ENCODE measurements at places on chromosomes 16 and 17. TPM values are rescaled to one million over a fixed set of nuclear protein-coding genes. Genes with fewer than 3 reads are reported as not detected.

DNA sequence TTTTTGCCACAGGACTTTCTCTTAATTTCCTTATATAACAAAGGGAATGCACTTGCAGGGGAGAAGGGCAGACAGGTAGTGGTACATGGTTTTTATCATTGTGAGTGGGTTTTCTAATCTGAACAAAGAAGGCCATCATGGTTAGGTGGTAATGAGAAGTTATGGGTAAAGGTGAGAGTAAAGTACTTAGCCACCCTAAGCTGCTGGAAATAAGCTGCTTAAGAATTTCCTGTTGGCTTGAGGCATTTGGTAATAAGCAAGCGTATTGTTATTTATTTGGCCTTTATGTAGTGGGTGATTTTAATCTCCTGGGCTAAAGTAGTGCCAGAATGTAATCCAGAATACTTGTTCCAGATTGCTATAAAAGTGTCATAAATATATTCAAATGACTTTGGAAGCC, 27.1 kb downstream of the TAC4 start:
- H3K4me1 ChIP-seq: no peaks in the 10 kb centered on the region
- DNase-seq: no peak
- H3K36me3 ChIP-seq: no peaks in the 10 kb centered on the region
- H3K27ac ChIP-seq: no peak overlapping the region
- no peaks in the 10 kb centered on the region for H3K27me3 ChIP-seq
- no peak overlapping the region for H3K4me3 ChIP-seq

DNA sequence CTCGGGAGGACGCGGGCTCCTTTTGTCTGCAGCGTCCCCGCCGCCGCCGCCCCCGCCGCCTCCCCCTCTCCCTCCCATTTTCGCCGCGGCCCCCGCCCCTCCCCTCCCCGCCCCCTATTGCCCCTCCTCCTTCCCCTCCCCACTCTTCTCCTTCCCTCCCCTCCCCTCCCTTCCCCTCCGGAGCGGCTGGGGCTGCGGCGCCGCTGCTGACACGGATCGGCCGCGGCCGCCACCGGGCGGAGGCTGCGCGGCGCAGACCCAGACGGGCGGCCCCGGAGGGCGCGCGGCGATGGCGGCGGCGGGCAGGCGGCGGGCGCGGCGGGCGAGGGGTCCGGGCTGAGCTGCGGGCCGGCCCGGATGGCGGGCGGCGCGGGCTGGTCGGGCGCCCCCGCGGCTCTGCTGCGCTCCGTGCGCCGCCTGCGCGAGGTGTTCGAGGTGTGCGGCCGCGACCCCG, at the start of gene RAB11FIP4:
Gene RAB11FIP4, plus strand, starts transcription at position 180 of the 454 bp plus-strand sequence. Its CDS starts 178 bp downstream, at position 358.
- no peaks in the 10 kb centered on the region for H3K27me3 ChIP-seq
- H3K4me3 ChIP-seq: peak within 1 kb of the TSS; percentile 36
- no peak for DNase-seq
- H3K4me1 ChIP-seq: no peaks in the 10 kb centered on the region
- no peak within 1 kb of the TSS for H3K27ac ChIP-seq

DNA sequence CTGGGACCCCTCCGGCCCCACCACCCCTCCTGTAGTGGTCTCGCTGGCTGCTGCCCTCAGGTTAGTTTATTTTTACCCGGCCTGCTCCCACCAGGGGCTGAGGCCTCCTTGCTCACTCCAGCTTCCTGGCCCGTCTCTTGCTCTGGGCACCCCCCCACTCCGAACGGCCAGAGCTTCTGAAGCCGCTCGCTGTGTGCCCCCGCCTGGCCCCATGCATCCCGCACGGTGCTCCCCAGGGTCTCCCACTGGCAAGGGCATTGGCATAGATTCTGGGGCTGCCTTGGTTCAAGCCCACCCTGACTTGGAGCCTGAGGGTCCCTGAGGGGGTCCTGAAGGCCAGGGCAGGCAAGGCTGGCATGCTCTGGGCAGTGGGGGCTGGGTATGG, 186.4 kb downstream of the SEC14L1 start:
- no peak for DNase-seq
- no peaks in the 10 kb centered on the region for H3K36me3 ChIP-seq
- H3K27me3 ChIP-seq: no peaks in the 10 kb centered on the region

GRCh38 chr16:66357523-66357928, 9.0 kb upstream of the CDH5 start:
- H3K4me3 ChIP-seq: no peak overlapping the region
- no peaks in the 10 kb centered on the region for H3K27me3 ChIP-seq
- H3K4me1 ChIP-seq: no peaks in the 10 kb centered on the region
- peak; percentile 40 for DNase-seq

GRCh38 chr17:72987166-72987565, 105.3 kb downstream of the SLC39A11 start:
- no peak overlapping the region for H3K4me3 ChIP-seq
- DNase-seq: no peak
- no peaks in the 10 kb centered on the region for H3K4me1 ChIP-seq
- H3K27ac ChIP-seq: no peak overlapping the region
- no peaks in the 10 kb centered on the region for H3K36me3 ChIP-seq

DNA sequence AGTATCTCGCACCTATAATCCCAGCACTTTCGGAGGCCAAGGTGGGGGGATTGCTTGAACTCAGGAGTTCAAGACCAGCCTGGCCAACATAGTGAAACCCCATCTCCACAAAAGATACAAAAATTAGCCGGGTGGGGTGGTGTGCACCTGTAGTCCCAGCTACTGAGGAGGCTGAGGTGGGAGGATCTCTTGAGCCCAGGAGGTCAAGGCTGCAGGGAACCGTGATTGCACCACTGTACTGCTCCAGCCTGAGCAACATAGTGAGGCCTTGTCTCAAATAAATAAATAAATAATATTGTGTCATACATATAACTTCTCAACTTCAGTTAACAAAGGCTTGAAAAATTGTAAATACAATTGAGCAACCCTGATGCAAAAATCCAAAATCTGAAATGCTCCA, 8.2 kb downstream of the AMFR start:
- no peak overlapping the region for H3K4me3 ChIP-seq

GRCh38 chr17:81484195-81484979, 28.2 kb downstream of the ACTG1 start:
- peaks cover 10% of the 10 kb centered on the region for H3K4me1 ChIP-seq
- H3K36me3 ChIP-seq: no peaks in the 10 kb centered on the region
- no peak overlapping the region for H3K27ac ChIP-seq
- DNase-seq: peak; percentile 90

DNA sequence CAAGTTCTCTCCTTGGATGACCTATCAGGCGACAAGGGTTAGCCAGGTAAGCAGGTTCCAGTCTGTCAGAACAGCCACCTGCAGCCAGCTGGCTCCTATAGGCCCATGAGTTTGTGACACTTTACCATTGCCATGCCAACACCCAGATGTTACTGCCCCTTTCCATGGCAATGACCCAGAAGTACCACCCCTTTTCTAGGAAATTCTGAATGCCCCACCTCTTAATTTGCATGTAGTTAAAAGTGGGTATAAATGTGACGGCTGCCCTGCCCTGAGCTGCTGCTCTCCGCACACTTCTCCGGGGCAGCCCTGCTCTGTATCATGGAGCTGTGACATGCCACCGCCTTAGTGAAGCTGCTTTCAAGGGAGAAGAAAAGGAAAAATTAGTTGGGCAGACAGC, 10.0 kb upstream of the SECTM1 start:
- H3K27me3 ChIP-seq: no peaks in the 10 kb centered on the region
- no peaks in the 10 kb centered on the region for H3K36me3 ChIP-seq
- no peak overlapping the region for H3K4me3 ChIP-seq
- no peak overlapping the region for H3K27ac ChIP-seq

DNA sequence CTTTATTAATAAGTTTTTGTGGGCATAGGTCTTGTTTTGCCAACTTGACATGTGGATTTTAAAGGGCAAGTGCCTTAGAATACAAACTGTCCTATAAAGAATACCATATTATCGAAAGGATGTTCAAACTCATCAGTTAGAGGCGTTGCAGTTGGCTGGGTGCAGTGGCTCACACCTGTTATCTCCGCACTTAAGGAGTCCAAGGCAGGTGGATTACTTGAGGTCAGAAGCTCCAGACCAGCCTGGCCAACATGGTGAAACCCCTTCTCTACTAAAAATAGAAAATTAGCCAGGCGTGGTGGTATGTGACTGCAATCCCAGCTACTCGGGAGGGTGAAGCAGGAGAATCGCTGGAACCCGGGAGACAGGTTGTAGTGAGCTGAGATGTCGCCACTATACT, 472.0 kb downstream of the WWOX start:
- H3K27ac ChIP-seq: no peak overlapping the region
- no peak for DNase-seq
- no peaks in the 10 kb centered on the region for H3K4me1 ChIP-seq
- H3K36me3 ChIP-seq: no peaks in the 10 kb centered on the region

- DNase-seq: no peak
- peaks cover 4% of the 10 kb centered on the region for H3K4me1 ChIP-seq
- H3K36me3 ChIP-seq: no peaks in the 10 kb centered on the region
- H3K27ac ChIP-seq: no peak overlapping the region
- H3K4me3 ChIP-seq: no peak overlapping the region
- H3K27me3 ChIP-seq: no peaks in the 10 kb centered on the region
Measured at GRCh38 chr17:70086516-70086915, 11.5 kb downstream of the KCNJ16 start.

GRCh38 chr17:38735161-38735997, 5.2 kb downstream of the CISD3 start:
- H3K27me3 ChIP-seq: no peaks in the 10 kb centered on the region
- peak; percentile 76 for DNase-seq
- H3K36me3 ChIP-seq: no peaks in the 10 kb centered on the region

DNA sequence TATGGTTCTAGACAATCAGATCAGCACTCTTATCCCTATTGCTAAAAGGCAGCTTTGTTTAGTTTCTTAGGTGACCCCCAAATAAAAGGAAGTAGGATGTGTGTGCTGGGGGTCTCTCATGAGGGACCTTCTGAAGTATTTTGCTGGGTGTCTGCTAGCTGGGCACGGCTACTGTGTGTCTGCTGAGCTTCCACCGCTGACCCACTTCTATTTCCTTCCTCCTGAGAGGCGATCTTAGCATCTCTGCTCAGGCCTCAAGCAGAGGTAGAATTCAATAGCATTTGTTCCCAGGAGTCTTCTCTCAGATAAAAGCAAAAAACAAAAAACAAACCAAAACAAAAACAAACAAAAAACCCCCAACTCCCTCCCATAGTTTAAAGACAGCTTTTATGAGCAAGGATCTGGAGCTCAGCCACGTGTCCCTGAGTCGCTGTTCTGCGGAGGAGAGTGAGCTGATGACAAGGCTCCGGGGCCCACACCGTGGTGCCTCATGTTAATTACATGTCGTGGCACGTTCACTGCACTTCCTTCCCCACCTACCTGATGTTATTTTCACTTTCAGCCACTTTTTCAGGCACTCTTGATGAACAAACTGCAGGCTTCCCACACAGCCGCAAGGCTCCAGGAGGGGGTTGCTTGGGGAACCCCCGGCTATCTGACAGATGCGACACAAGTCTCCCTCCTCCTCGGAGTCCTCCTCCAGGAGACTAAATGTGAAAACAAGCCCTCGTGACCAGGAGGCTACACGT, 83.5 kb downstream of the MARCHF10 start:
- H3K27me3 ChIP-seq: no peaks in the 10 kb centered on the region
- DNase-seq: no peak
- peaks cover 5% of the 10 kb centered on the region for H3K4me1 ChIP-seq
- H3K36me3 ChIP-seq: no peaks in the 10 kb centered on the region
- no peak overlapping the region for H3K27ac ChIP-seq

DNA sequence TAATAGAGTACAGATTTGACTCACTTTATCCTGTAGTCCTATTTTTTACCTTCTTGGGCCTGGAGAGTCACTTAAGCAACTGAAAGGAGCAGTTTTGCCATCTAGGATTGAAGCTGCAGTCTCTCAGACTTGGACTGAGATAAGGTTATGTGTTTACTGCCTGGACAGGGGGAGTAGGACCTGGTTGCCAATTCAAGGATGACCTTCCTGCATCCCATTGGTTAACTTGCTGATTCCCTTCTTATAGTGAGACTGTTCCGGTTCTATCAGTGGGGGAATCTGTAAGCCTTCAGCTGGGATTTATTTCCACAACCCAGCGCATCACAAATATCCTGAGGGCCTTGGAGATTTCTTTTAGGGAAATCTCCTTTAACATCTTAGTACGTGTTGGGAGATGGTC, 2.9 kb downstream of the UBN1 start:
- DNase-seq: no peak
- H3K4me3 ChIP-seq: no peak overlapping the region
- peaks cover 10% of the 10 kb centered on the region for H3K4me1 ChIP-seq
- H3K27ac ChIP-seq: no peak overlapping the region
- H3K36me3 ChIP-seq: no peaks in the 10 kb centered on the region
- H3K27me3 ChIP-seq: no peaks in the 10 kb centered on the region

DNA sequence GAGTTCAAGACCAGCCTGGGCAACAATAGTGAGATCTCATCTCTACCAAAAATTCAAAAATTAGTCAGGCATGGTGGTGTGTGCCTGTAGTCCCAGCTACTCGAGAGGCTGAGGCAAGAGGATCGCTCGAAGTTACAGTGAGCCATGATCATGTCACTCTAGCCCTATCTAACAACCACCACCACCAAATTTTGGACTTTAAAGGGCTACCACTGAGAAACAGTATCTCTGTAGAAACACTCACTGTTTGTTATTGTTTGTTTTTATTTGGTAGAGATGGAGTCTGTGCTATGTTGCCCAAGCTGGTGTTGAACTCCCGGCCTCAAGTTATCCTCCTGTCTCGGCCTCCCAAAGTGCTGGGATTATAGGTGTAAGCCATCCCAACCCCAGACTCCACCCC, 1.3 kb upstream of the UBALD2 start:
- H3K27ac ChIP-seq: no peak overlapping the region
- no peak overlapping the region for H3K4me3 ChIP-seq
- no peaks in the 10 kb centered on the region for H3K27me3 ChIP-seq
- peaks cover 5% of the 10 kb centered on the region for H3K4me1 ChIP-seq
- no peak for DNase-seq

GRCh38 chr17:59372138-59372751, 40.8 kb downstream of the YPEL2 start:
- no peaks in the 10 kb centered on the region for H3K36me3 ChIP-seq
- H3K27ac ChIP-seq: peak overlapping the region; percentile 54

GRCh38 chr16:58155839-58156238, 26.7 kb upstream of the CFAP20 start:
- H3K4me3 ChIP-seq: no peak overlapping the region
- no peaks in the 10 kb centered on the region for H3K27me3 ChIP-seq

DNA sequence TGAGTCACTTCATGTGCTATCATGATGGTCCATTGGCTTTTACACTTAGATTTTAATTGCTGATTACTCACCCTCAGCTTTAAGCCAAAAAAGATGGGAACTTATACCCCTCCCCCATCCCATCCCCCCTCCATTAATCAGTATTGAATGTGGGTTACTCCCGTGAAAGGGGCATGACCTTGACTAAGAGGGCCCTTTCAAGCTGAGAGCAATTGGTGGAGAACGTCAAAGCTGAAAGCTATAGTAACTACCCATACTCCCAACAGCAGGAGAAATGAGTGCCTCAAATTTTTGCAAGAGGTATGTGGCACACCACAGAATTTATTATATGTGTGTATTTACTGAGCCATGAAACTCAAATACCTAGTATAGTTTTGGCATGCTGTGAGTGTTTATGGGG, 99.7 kb upstream of the CDH8 start:
- no peaks in the 10 kb centered on the region for H3K4me1 ChIP-seq
- no peak overlapping the region for H3K4me3 ChIP-seq
- no peak for DNase-seq
- no peaks in the 10 kb centered on the region for H3K36me3 ChIP-seq
- H3K27me3 ChIP-seq: no peaks in the 10 kb centered on the region
- H3K27ac ChIP-seq: no peak overlapping the region

GRCh38 chr17:19943026-19943425, 34.6 kb downstream of the AKAP10 start:
- no peak overlapping the region for H3K27ac ChIP-seq
- H3K4me3 ChIP-seq: no peak overlapping the region
- no peaks in the 10 kb centered on the region for H3K4me1 ChIP-seq
- H3K36me3 ChIP-seq: no peaks in the 10 kb centered on the region

The SEPTIN12 gene
- not detected for total RNA-seq

The AOC3 gene
- 0.72 TPM for total RNA-seq

The KRT15 gene
- 0.71 TPM for total RNA-seq

The MYL11 gene
- total RNA-seq: not detected

The AANAT gene
- total RNA-seq: not detected

The EIF3CL gene
- total RNA-seq: 128 TPM

The DPEP2 gene
- 0.33 TPM for total RNA-seq

The KRTAP4-1 gene
- total RNA-seq: not detected

The RFFL gene
- total RNA-seq: 19.2 TPM

The GNG13 gene
- not detected for total RNA-seq

All from ovary (tissue), 10 donors.